ENCODE measurements at places on chromosomes 6 and 20. TPM values are rescaled to one million over a fixed set of nuclear protein-coding genes. Genes with fewer than 3 reads are reported as not detected.
A peak's percentile ranks its signal among the peaks of the same experiment; 100 is the strongest.

Gene VAPB
- total RNA-seq, result 186 TPM

DNA sequence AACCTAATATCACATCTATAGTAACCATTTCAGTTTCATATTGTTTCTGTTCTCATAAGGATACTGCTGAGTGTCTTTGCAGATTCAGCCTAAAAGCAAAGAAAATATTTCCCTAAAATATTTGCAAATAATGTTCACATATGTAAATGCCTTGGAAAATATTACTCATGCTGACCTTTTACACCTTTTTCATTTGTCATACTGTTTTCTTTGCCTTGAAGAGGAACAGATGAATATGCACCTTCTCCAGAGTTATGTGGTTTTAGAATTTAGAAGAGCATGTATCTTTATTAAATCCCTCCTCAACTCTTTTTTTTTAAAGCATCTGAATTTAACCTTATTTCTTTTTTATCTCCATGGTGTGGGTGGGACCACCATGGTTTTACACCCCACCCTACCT, 32.5 kb downstream of the NDUFAF5 start:
- peaks cover 4% of the 10 kb centered on the region for H3K36me3 ChIP-seq
- H3K4me1 ChIP-seq, result no peaks in the 10 kb centered on the region
- no peak for DNase-seq
- no peaks in the 10 kb centered on the region for H3K27me3 ChIP-seq
- no peak overlapping the region for H3K27ac ChIP-seq
- H3K4me3 ChIP-seq, result no peak overlapping the region

Gene GPR63
- 0.11 TPM for total RNA-seq

DNA sequence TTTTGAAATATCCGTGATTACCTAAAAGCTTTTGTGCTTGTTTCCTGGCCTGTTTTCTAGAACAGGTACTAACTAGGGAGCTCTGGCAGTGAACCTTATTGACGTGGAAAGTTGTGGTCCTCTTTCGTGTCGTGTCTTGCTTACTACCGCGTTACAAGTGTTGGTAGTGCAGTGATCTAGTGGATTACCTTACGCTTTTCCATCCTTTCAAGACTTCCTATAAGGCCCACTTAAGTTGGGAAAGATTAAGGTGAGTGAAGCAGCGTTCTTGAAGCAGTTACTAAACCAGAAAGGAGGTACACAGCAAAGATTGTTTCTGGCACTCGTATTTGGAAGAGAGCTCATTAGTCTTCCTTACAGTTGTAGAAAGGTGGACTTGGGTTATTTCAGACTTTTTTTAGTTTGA, 1.9 kb downstream of the PNRC1 start:
- peak overlapping the region; percentile 91 for H3K27ac ChIP-seq
- peaks cover 2% of the 10 kb centered on the region for H3K36me3 ChIP-seq
- peak overlapping the region; percentile 100 for H3K4me3 ChIP-seq
- H3K4me1 ChIP-seq, result 0 out of 2 replicates have a peak, but pooled peaks cover 4% of the 10 kb centered on the region

GRCh38 chr6:25350573-25350972, 71.4 kb downstream of the CARMIL1 start:
- no peaks in the 10 kb centered on the region for H3K27me3 ChIP-seq
- H3K27ac ChIP-seq, result no peak overlapping the region
- H3K4me1 ChIP-seq, result peaks cover 15% of the 10 kb centered on the region
- no peak overlapping the region for H3K4me3 ChIP-seq

DNA sequence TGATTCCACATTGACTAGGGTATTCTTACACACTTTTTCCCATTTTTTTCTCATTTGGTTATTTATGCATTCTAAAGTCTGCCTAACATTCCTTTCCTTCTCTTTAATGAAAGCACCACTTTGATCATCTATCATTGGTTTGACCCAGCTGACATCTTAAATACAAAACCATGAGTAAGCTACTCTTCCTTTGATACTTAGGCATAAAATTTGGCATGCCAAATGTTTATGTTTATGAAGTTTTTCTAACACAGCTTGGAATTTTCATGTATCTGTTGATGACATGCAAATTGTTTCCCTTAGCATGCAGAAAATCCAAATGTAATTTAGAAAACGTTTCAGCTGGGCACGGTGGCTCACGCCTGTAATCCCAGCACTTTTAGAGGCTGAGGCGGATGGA, 534.9 kb downstream of the QKI start:
- no peak overlapping the region for H3K4me3 ChIP-seq
- H3K27me3 ChIP-seq, result no peaks in the 10 kb centered on the region
- DNase-seq, result no peak
- H3K27ac ChIP-seq, result no peak overlapping the region
- no peaks in the 10 kb centered on the region for H3K36me3 ChIP-seq

DNA sequence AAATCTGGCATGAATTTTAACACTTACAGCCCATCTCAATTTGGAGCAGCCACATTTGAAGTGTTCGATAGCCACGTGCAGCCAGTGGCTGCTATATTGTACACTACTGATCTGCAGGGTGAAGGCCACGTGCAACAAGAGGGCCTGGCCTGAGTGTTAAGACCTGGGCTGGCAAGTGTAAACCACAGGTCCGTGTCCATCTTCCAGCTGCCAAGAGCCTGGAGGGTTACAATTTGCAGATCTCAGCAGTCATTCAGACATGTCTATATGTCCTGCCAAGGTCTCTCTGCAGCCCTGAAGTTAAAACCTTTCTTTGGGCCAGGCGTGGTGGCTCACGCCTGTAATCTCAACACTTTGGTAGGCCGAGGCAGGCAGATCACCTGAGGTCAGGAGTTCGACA, 14.1 kb downstream of the SGK2 start:
- no peaks in the 10 kb centered on the region for H3K36me3 ChIP-seq
- H3K4me1 ChIP-seq, result no peaks in the 10 kb centered on the region
- no peaks in the 10 kb centered on the region for H3K27me3 ChIP-seq
- no peak overlapping the region for H3K27ac ChIP-seq
- no peak for DNase-seq
- no peak overlapping the region for H3K4me3 ChIP-seq

GRCh38 chr6:166341977-166342348, 382 bp downstream of the SFT2D1 start:
- H3K27me3 ChIP-seq, result no peaks in the 10 kb centered on the region
- no peak for DNase-seq
- no peaks in the 10 kb centered on the region for H3K36me3 ChIP-seq
- peak overlapping the region; percentile 99 for H3K4me3 ChIP-seq
- H3K27ac ChIP-seq, result peak overlapping the region; percentile 83

DNA sequence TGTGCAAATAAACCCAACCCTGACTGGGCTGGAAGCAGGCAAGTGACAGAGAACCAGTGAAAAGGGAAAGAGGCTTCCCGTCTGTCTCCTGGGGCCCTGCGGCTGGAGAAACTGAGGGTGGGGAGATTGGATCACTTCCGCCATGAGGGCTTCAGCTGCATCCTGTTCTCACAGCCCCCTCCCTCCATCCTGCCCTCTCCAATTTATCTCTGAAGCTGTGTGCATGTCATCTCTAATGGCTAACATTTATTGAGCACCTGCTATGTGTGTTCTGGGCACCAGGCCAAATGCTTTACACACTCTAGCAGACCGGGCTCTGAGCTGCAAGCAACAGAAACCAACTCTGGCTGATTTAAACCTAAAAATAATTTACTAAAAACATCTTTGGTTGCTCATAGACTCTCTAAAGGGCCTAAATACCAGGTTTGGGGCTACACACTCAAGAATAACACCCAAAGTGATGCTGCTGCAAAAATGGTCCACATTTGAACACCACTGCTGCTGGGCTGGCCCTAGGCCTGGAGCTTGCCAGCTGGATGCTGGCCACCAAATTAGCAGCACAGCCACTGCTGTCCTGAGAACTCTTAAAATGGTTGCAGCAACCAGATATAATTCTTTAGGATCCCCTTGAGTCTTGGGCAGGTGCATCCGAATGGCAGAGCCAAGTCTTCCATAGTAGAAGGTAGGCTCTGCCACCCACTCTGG, 123.6 kb upstream of the LRFN2 start:
- DNase-seq, result no peak
- no peak overlapping the region for H3K4me3 ChIP-seq
- no peaks in the 10 kb centered on the region for H3K36me3 ChIP-seq
- peaks cover 15% of the 10 kb centered on the region for H3K4me1 ChIP-seq

DNA sequence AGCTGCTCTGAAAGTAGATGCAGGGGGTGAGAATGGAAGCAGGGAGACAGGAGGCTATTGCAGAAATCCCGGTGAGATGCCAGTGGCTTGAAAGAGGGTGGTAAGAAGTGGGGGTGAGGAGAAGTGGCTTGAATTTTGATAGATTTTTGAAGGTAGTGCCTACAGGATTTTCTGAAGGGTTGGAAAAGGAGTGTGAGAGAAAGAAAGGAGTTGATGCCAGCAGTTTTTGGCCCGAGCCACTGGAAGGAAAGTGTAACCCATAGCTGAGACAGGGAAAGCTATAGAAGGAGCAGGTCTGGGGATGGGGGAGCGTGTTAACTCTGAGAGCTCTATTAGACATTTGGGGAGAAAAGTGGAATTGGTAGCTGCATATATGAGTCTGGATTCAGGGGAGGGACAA, 9.7 kb downstream of the ARMC12 start:
- no peaks in the 10 kb centered on the region for H3K36me3 ChIP-seq
- DNase-seq, result no peak
- no peaks in the 10 kb centered on the region for H3K27me3 ChIP-seq
- H3K27ac ChIP-seq, result no peak overlapping the region
- no peaks in the 10 kb centered on the region for H3K4me1 ChIP-seq
- no peak overlapping the region for H3K4me3 ChIP-seq

DNA sequence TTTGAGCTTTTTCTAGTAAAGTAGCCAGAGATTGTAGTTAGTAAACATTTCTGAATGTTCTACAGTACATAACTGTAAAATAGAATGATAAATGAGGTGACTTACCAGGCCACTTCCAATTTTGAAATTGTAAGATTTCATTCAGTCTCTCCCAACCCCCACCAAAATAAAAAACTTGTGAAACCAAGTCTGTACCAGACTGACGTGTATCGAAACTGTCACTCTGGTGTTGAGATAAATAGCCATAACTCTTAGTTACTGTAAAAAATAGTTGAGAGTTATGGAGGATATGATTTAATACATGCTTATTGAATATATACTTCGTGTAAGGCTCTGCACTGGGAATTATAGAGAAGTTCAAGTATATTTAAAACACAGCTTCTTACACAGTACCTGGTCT, 455.7 kb downstream of the PLCB1 start:
- H3K36me3 ChIP-seq, result no peaks in the 10 kb centered on the region
- no peaks in the 10 kb centered on the region for H3K27me3 ChIP-seq
- peaks cover 8% of the 10 kb centered on the region for H3K4me1 ChIP-seq

Gene SLC44A4
- total RNA-seq, result not detected

Measured in Caco-2 (cell line).